Stimulated activated naive CD8-positive, alpha-beta T cell treated with anti-CD3 and anti-CD28 coated beads, Interleukin-15, Interleukin-2, amounts not matched to agents 100 U/mL and 50 U/mL, for 24 hours (primary cell): ENCODE measurements at places on chromosomes 1 and 21.

DNA sequence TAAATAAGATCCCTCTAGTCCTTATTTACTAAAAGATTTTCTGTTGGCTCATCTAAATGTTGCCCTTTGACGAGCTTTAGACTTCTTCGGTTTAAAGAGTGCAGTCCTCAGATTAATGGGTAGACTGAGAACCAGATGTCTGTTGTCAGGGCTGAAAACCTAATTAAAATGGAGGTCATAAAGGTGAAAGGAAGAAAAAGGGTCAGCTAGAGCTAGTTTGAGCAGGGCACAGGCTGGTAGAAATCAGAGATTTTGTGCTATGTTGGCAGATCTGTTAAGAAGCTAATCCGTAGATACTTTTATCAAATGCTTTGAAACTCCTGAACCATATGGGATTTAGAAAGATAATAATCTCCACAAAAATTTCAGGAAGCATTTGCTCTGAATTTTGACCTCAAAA, 959.0 kb downstream of the PLA2G4A start:
- DNase-seq, result no peak

GRCh38 chr1:172254521-172255222, 165.8 kb upstream of the C1orf105 start:
- DNase-seq, result no peak

DNA sequence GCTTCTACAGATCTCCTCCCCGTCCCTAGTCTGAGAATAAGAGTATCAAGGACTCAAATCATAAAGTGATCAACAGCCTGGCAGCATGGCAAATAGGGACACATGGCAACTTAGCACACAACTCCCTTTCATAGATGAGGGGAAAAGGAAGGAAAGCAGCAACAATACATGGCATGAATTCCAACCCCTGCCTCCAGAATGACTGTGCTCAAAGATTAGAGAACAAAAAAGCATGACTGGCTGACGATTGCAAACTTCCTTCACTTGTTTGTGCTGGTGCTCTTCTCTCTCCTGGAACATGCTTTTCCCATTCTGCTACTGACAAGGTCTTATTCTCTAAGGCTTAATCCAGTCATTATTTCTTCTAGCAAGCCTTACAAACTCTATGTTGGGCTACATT, 11.5 kb downstream of the KTI12 start:
- no peak for DNase-seq

- DNase-seq, result peak; percentile 2
Observed at GRCh38 chr1:53330819-53331218, 2.9 kb upstream of the LRP8 start.

DNA sequence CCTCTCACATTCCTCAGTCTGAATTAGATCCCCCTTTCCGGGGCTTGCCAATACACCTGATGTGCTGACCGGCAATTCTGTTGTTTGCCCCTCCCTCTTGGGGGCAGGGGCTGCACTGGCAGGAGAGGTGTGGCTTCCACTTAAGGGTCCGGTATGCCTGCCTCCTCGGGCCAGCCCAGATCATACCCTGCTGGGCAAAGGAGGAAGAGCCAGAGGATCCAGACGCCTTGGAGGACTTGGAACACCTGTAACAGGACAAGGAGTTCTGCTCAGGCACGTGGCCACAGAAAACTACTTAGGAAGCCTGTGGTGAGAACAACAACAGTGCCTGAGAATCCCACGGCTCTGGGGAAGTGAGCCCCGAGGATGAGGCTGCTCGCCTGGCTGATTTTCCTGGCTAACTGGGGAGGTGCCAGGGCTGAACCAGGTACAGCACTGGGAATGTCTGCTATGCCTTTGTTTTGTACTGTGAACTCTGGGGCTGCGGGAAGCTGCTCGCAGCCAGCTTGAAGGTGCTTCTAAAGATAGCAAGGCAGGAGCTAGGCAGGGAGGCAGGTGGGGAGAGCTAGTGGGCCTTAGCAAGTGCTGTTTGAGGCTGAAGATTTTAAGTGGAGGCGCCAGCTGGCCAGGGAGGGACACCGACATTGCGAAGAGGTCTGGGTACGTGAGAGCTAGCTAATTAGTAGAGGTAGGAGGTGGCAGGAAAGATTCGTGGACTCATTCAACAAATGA, at the start of gene SMPDL3B:
Gene SMPDL3B (plus strand): TSS at position 183 of the 732 bp plus-strand sequence. CDS start 184 bp downstream, at position 367.
- peak; percentile 22 for DNase-seq
